ENCODE measurements at places on chromosomes 12 and 14.

DNA sequence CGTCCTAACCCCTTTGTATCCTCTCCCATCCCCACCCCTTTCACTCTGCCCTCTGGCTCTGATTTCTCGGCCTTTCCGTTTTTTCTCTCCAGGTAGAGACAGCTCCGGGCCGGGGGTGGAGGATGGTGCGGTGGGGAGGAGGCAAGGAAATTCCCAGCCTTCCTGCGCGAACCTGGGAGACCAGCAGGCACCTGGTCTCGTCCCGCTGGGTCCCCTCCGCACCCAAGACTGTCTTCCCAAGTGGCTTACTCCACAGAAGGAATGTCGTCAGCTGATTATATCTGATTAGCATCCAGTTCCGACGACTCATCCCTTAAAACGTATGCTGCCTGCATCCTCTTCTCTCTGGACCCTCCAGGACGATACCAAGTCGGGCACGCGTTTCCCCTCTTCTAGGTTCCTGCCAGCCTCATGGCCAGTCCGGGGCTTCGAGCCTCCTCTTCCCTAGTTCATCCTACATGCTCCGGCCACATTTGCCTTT, 42.2 kb upstream of the CAPRIN2 start:
- no peak for DNase-seq

GRCh38 chr14:54784657-54785056, 118.0 kb downstream of the GCH1 start:
- DNase-seq, result no peak

DNA sequence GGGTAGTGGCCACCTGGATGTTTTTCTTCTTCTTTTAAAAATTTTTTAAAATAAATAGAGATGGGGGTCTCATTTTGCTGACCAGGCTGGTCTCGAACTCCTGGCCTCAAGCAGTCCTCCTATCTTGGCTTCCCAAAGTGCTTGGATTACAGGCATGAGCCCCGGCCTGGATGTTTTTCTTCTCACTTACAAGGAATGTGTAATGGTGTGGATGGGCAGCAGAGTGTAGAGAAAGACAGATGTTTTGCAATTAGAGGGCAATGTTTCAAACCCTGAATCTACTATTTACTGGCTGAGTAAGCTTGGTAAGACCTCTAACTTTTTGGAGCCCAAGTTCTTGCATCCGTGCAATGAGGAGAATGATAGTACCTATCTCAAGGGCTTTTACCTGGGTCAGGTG, 48.1 kb downstream of the ADCK1 start:
- no peak for DNase-seq

DNA sequence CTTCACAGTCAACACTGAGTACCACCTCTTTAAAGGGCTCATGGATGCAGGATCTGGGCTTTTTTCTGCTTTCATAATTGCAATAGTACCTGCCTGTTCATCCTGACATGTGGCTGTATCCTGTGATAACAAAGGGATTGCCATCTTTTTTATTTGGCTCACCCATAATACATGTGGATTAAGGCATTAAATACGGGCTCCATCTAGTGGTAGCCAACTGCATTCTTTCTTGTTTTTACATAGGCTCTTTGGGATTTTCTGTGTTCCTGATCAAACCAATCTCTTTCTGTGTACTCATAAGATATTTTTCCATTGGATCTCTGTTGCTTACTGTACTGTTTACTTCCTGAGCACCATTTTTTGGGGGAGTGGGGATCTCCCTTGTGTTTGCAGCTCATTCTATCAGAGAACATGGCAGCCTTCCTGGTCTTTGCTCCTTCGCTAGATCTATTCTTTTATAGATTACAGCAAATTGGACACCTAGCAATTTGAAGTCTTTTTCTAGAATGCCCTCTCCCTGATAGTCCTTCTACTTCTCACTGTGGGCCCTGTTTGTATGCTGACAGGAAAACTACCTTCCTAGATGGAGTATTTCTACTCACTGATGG, 723.4 kb upstream of the MDGA2 start:
- no peak for DNase-seq

GRCh38 chr12:94264736-94265485, 116.5 kb downstream of the PLXNC1 start:
- no peak for DNase-seq

GRCh38 chr12:122022393-122023338, 982 bp downstream of the BCL7A start:
- no peak for DNase-seq

Data from activated CD4-positive, CD25-positive, alpha-beta regulatory T cell (primary cell).